ENCODE measurements at places on chromosomes 2 and 18. TPM values are rescaled to one million over a fixed set of nuclear protein-coding genes. Genes with fewer than 3 reads are reported as not detected.

TNFRSF11A gene
- total RNA-seq: 10.6 TPM

MROH2A gene
- total RNA-seq: not detected

IDH1 gene
- total RNA-seq: 379 TPM

TRIB2 gene
- 57.3 TPM for total RNA-seq

GRCh38 chr2:146633159-146633558 lies 1211.7 kb upstream of the ACVR2A start:
- H3K36me3 ChIP-seq: no peaks in the 10 kb centered on the region
- no peak overlapping the region for H3K4me3 ChIP-seq
- no peaks in the 10 kb centered on the region for H3K4me1 ChIP-seq

CD207 gene
- not detected for total RNA-seq

DNA sequence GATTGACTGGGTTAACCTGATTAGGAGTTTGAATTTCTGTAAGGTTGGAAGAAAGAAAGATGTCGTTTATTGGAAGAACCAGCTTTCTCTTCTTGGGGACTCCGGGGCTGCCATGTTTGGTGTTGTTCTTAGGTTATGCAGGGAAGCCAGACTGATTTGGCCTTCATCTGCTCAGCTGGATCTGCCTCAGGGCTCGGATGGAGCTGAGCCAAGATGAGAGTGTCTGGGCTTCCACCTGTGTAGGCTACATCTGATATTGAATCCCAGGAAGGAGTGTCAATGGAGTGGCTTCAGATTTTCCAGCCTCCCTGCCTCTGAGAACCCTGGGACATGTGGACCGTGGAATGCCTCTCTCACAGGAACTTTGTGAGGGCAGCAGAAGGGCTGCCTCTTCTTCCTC lies 126.1 kb downstream of the WDSUB1 start:
- H3K27me3 ChIP-seq: no peaks in the 10 kb centered on the region
- DNase-seq: no peak
- no peaks in the 10 kb centered on the region for H3K36me3 ChIP-seq
- H3K4me3 ChIP-seq: no peak overlapping the region

DNA sequence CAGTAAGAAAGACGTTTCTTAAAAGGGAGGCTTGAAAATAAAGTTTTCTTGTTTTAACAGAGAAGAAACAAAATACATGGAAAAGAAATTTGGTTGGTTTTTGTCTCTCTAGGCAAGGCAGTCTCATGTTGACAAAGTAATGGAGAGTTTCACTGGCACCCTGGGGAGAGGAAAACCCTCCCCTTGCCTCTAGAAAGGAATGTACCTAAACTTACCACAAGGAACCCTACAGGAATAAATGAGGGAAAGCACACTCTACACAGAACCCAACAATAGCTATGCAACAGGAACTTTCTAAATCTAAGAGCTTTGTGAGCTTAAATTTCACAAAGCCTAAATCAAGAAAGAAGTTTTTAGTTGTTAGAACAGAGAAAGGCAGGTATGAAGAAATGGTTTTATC lies 37.0 kb downstream of the FIGN start:
- DNase-seq: no peak
- no peaks in the 10 kb centered on the region for H3K36me3 ChIP-seq
- H3K27ac ChIP-seq: 0 out of 2 replicates have a peak overlapping the region, but pooled peaks have one; percentile 20
- H3K27me3 ChIP-seq: no peaks in the 10 kb centered on the region
- H3K4me3 ChIP-seq: peak overlapping the region; percentile 24

FSHR gene
- not detected for total RNA-seq

- no peak for DNase-seq
- H3K27me3 ChIP-seq: no peaks in the 10 kb centered on the region
- H3K4me3 ChIP-seq: no peak overlapping the region
- H3K27ac ChIP-seq: no peak overlapping the region
- no peaks in the 10 kb centered on the region for H3K4me1 ChIP-seq
- H3K36me3 ChIP-seq: no peaks in the 10 kb centered on the region
Observed at GRCh38 chr2:99899882-99900281, 242.5 kb downstream of the AFF3 start.

DNA sequence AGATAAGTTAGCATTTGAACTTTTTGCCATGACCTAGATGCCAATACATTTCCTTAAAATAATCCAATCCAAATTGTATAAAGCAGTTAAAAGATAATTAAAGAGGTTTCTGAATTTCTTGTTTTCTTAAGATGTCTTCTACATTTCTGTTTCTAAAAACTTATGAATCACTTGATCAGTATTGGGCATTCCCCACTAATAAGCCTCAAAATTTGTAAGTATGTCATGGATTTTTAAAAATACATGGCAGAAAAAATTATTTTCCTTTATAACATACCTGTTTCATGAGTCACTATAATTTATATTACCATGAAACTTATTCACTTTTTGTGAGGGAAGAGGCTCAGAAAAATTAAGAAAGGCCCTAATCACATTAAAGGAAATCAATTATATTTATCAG lies 90.3 kb upstream of the TFPI start:
- no peaks in the 10 kb centered on the region for H3K36me3 ChIP-seq
- H3K27me3 ChIP-seq: no peaks in the 10 kb centered on the region
- no peak overlapping the region for H3K4me3 ChIP-seq
- H3K27ac ChIP-seq: no peak overlapping the region
- no peaks in the 10 kb centered on the region for H3K4me1 ChIP-seq

DNA sequence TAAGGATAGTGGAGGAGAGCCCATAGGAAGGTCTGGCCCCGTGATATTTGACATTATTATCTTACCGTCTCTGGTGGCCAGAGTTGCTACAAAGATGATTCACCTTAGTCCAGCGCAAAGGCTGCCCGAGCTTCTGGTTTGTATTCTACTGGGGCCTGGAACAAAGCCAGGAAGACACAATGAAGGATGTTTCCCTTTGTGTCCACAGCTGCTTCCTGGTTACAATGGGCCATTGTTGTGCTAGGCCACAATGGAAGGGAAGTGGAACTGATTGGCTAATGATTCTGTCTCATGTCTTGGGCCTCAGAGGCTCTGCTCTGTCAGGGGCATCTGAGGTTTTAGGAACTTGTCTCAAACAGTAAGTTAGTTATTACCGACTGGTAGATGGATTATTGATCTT lies 132.2 kb downstream of the TDRD15 start:
- H3K36me3 ChIP-seq: no peaks in the 10 kb centered on the region
- H3K4me3 ChIP-seq: no peak overlapping the region
- no peak overlapping the region for H3K27ac ChIP-seq
- H3K4me1 ChIP-seq: no peaks in the 10 kb centered on the region

UGT1A7 gene
- total RNA-seq: not detected

LRRC30 gene
- not detected for total RNA-seq

GRCh38 chr18:62721839-62722795 lies 6.8 kb downstream of the PHLPP1 start:
- peak overlapping the region; percentile 81 for H3K4me3 ChIP-seq
- DNase-seq: no peak
- no peaks in the 10 kb centered on the region for H3K27me3 ChIP-seq
- H3K36me3 ChIP-seq: no peaks in the 10 kb centered on the region

DNA sequence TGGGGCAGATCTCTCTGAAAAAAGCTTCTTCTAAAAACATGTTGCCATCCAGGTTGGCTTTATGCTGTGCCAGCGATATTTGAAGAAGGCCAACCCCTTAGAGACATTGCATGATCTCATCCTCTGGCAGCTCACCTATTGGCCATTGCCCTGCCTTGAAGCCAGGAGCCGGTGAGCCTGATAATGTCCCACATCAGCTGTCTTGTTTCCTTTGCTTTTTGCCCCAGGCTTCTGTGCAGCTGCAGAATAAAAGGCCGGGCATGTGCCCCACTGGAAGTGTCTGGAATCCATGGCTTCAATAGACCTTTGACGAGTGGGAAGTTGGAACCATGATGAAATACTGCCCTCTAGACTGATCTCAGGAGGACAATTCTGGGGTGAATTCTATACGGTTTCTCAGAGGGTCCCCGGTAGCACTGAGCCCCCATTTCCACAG lies 523.5 kb upstream of the ZEB2 start:
- H3K27me3 ChIP-seq: no peaks in the 10 kb centered on the region
- no peak overlapping the region for H3K4me3 ChIP-seq
- H3K27ac ChIP-seq: no peak overlapping the region
- no peak for DNase-seq
- H3K4me1 ChIP-seq: 0 out of 2 replicates have a peak, but pooled peaks cover 2% of the 10 kb centered on the region

PIEZO2 gene
- 14.7 TPM for total RNA-seq

- H3K36me3 ChIP-seq: no peaks in the 10 kb centered on the region
- H3K27ac ChIP-seq: no peak overlapping the region
- DNase-seq: no peak
- no peaks in the 10 kb centered on the region for H3K4me1 ChIP-seq
- H3K27me3 ChIP-seq: no peaks in the 10 kb centered on the region
- H3K4me3 ChIP-seq: no peak overlapping the region
Observed at GRCh38 chr2:219944866-219945265, 317.4 kb downstream of the SLC4A3 start.

ST8SIA5 gene
- total RNA-seq: 7.0 TPM

DNA sequence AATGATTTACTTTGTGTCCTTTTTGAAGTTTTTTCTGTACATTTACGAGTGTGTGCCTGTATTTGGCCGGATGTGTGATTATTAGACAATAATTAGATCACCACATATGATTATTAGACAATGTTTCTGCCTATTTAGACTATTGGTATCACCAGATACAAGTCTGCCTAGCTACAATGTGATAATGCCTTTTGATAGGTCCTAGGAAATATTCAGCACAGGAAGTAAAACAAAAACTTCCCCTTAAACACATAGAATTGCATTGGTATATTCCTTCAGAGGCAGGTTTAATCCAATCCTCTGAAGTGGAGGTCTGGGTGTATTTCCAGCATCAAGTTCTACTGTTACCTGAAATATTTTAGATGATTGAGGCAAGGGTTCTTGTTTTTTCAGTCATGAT lies 275.1 kb downstream of the TGIF1 start:
- H3K27me3 ChIP-seq: no peaks in the 10 kb centered on the region
- H3K4me1 ChIP-seq: peaks cover 9% of the 10 kb centered on the region
- H3K27ac ChIP-seq: no peak overlapping the region
- no peak for DNase-seq
- no peak overlapping the region for H3K4me3 ChIP-seq
- H3K36me3 ChIP-seq: no peaks in the 10 kb centered on the region

DNA sequence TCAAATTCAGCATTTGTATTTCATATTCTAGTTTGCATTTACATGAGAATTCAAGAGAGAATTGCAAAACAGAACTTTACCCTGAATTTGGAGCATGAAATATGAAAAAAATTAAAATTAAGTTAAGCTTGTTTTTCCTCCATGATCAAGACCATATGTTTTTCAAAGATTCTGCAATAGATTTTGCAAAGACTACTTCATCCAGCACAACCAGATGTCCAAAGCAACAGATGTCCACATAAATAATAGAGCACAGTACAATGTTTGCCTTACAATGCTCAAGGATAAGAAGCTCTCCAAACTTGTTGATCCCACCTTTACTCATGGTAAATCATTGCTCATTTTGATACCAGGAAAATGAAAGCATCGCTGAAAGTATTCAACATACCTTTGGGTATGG lies 25.6 kb downstream of the FAP start:
- no peaks in the 10 kb centered on the region for H3K4me1 ChIP-seq
- no peak overlapping the region for H3K4me3 ChIP-seq
- H3K27ac ChIP-seq: no peak overlapping the region
- H3K27me3 ChIP-seq: no peaks in the 10 kb centered on the region
- no peaks in the 10 kb centered on the region for H3K36me3 ChIP-seq

- no peaks in the 10 kb centered on the region for H3K36me3 ChIP-seq
- no peaks in the 10 kb centered on the region for H3K27me3 ChIP-seq
- no peak for DNase-seq
Observed at GRCh38 chr2:236745420-236746210, 176.0 kb downstream of the ACKR3 start.

- H3K27me3 ChIP-seq: no peaks in the 10 kb centered on the region
- no peaks in the 10 kb centered on the region for H3K4me1 ChIP-seq
- no peak overlapping the region for H3K27ac ChIP-seq
- peaks cover 19% of the 10 kb centered on the region for H3K36me3 ChIP-seq
- DNase-seq: no peak
- H3K4me3 ChIP-seq: no peak overlapping the region
Observed at GRCh38 chr2:235055891-235056516, 104.2 kb downstream of the SH3BP4 start.

TXNDC2 gene
- not detected for total RNA-seq

TEKT4 gene
- not detected for total RNA-seq

DNA sequence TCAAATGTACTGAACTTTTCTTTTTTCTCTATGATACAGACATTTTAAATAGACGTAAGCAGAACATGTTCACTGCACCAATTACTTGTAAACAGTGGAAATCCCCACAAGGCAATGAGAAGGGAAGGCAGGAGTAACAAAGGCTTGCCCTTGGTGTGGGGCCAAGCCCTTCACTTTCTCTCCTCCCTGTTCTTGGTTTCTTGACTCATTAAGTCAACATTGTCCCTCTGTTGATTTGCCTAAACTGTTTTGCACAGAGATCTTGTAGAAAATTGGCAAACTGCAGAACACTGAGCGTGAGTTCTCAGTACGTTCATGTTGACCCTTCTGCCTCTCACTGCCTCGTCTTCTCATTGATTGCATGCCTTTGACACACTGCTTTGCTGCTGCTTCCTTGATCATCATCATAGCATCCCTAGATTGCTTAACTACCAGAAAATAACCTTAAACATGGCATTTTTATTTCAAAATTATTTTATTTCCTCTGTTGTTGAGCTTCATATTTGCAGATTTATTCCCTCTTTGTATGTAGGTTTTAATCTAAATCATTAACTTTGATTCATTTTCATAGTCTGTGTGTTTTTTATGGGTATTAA lies 257.7 kb downstream of the PTGR3 start:
- no peaks in the 10 kb centered on the region for H3K36me3 ChIP-seq
- H3K4me1 ChIP-seq: peaks cover 14% of the 10 kb centered on the region
- H3K27me3 ChIP-seq: no peaks in the 10 kb centered on the region

DNA sequence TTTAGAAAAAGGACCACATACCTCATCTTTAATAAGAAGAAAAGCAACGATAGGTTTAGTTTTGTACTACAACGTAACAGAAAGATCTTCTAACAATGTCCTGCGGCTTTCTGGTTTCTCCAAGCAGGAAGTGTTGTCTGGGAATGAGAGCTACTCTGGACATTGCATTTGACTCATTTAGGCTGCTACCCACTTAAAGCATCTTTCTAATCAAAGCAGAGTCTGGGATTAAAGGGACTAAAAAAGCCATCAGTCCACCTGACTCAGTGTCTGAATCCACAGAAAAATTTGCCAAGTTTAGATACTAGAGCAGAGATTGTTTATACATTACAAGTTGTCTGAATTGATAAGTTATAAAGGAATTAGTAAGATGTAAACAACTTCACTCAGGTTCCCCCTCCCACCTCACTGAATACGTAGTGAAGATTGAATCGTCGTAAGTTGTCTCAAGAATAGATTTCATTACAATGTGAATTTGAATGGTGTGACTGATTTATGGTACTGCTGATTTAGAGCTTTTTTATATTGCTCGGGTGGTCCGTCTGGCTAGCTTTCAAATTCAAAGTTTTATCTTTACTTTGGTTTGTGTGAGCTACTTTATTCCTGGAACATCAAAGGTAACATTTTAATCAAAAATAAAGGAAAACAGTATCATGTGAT lies 70.2 kb upstream of the SMIM21 start:
- H3K27ac ChIP-seq: no peak overlapping the region
- no peaks in the 10 kb centered on the region for H3K36me3 ChIP-seq
- no peak overlapping the region for H3K4me3 ChIP-seq
- DNase-seq: no peak

DNA sequence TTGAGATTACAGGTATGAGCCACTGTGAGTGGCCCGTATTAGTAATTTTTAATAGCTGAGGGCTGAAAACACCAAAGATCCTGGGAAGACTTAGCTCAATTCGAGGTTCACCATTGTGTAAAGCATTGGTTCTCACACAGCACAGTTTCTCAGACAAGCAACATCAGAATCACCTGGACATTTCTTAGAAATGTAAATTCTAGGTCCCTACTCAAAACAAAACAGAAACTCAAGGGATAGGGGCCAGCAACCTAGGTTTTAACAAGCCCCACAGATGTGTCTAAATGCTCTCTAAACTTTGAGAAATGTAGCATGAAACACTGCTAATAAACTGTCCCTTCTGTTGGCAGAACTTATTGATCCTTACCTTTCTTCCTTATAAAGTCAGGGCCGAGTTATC lies 681.2 kb downstream of the RNF144A start:
- no peaks in the 10 kb centered on the region for H3K27me3 ChIP-seq
- H3K27ac ChIP-seq: no peak overlapping the region
- no peak overlapping the region for H3K4me3 ChIP-seq
- no peaks in the 10 kb centered on the region for H3K4me1 ChIP-seq

Data from H1 (cell line).